Posterior cingulate gyrus (tissue), 11 donors: ENCODE measurements at places on chromosomes 13 and 19.

- no peak for DNase-seq
Observed at GRCh38 chr13:113013303-113013702, 44.3 kb downstream of the MCF2L start.

- no peak for DNase-seq
Observed at GRCh38 chr13:67554746-67555452, 324.8 kb upstream of the PCDH9 start.

- peak; percentile 84 for DNase-seq
Observed at GRCh38 chr19:10095948-10096614, 6.4 kb downstream of the ANGPTL6 start.

GRCh38 chr13:31860002-31860401, 120.7 kb downstream of the RXFP2 start:
- peak; percentile 26 for DNase-seq

DNA sequence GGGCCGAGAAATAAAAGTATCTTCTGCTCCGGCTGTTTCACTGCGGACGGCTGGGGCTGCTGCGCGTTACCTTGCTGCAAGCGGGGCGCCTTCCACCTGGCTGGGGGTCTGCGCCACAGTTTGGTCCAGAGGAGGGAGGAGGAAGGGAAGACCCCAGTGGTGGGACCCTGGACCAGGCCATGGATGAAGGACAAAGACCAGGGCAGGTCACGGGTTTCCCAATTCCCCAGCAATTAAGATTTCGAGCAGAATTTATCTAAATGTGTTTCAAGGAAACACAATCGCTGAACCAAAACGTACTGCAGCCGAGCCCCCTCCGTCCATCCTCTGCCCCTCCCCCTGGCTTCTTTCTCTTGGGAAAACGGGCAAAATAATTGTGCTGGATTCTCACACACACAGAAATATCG, 2.9 kb downstream of the SOX1 start:
- no peak for DNase-seq

GRCh38 chr13:56932104-56932503, 208.6 kb upstream of the PRR20A start:
- no peak for DNase-seq

DNA sequence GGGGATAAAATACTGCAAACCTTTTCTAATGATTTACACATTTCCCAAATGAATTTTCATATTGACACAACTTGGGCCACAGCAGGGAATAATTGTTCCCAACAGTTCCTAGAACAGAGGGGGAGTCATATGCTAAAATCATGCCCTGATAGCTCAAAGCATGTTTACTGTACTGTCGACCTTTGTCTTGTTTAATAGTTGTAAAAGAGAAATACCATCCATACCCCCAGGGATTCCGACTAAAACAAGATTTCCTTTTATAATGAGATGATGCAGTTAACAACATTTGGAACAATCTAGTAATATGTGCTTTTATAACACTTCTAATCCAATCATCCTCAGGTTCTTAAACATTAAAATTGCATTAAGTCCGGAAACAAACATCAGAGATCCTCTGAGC, 759.7 kb downstream of the OLFM4 start:
- DNase-seq = no peak
